ENCODE measurements at places on chromosomes 7 and 10.

DNA sequence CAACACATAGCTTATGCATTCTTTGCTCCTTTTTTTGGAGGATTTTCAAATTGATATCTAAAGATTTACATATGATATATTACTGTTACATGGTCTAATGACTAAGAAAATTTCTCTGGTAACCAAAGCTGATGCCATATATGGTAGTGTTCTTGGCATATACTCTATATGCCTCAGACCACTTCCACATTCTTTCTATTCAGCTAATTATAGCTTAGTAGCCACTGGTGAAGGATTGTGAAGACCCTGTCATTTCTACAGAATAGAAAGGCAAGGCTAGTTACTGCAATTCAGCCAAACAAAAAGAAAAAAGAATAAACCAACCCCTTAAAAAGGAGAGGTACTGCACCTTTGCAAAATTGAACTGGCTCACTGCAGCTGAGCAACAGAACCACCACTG, 3.7 kb downstream of the PURB start:
- DNase-seq: no peak

DNA sequence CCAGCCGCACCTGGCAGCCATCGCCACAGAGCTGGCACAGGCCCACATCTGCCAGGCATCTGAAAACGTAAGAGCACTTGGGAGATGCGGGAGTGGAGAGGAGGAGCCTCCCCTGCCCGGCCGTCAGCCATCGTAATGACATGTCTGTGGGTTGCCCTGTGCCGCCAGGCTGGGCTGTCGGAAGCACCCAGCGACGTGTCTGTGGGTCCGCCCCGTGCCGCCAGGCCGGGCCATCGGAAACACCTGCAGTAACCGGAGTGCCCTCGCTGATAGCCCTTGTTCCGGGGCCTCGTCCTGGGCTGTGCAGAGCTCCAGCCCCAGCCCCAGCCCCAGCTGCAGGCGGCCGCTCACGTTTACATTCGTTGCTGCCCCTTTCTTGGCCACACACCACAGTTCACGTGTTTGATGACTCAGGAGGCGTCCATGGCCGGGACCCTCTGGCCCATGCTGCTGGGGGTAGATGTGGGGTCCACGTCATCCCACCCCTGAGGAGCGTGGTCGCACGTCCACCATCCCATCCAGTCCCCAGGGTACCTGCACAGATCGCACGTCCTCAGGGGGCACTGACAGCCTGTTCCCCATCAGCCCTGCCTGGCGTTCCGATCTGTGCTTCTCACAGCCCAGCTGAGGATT, 30.0 kb upstream of the PRKAR1B start:
- DNase-seq: no peak

- DNase-seq: no peak
Observed at GRCh38 chr10:128572696-128573095, 446.5 kb upstream of the MKI67 start.

GRCh38 chr7:139913021-139913844, 84.2 kb downstream of the TBXAS1 start:
- no peak for DNase-seq

- no peak for DNase-seq
Observed at GRCh38 chr10:21047511-21047910, 150.4 kb upstream of the NEBL start.

DNA sequence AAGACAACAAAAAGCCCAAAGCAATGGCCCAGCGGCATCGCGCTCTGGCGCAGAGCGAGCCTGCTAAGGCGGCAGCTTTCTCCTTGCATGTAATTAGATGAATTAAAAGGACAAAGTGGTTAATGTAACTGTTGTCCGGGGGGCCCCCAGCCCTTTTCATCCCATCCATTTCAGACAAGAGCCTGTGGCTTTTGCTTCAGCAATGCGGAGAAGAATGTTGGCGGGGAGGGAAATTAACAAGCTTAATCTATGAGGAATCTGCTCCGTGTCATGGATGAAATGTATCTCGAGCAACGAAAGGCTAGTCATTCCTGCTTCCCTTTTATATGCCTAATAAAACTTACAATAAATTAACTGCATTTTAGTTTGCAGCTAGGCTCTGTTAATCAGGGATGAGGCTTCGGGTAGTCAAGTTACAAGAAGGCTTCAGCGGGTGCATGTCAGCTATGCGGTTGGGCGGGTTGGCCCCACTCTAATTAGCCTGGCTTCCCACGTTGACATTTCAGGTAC, 203.3 kb downstream of the BUB3 start:
- peak; percentile 94 for DNase-seq

GRCh38 chr7:31204071-31204470, 136.5 kb downstream of the NEUROD6 start:
- no peak for DNase-seq

DNA sequence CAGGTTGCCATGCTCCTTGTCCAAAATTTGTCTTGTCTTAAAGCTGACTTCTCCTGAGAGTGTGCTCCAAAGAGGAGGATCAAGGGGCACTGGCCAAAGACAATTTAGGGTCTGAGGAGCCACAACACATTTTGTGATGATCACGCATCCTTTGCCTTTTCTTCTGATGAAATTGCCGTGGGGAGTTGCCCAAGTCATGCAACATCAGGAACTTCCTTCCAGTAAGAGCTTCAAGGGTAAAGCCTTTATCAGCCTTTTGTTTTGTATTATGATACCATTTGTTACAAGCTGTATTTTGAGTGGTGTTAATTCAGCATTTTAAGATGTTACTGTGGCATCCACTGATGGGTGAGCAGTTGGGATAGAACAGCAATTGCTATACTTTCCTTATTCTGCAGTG, 131.2 kb upstream of the MKI67 start:
- DNase-seq: no peak

- no peak for DNase-seq
Observed at GRCh38 chr10:14727924-14728323, 46.8 kb downstream of the FAM107B start.

- peak; percentile 30 for DNase-seq
Observed at GRCh38 chr7:120164-120991, 72.0 kb upstream of the FAM20C start.

DNA sequence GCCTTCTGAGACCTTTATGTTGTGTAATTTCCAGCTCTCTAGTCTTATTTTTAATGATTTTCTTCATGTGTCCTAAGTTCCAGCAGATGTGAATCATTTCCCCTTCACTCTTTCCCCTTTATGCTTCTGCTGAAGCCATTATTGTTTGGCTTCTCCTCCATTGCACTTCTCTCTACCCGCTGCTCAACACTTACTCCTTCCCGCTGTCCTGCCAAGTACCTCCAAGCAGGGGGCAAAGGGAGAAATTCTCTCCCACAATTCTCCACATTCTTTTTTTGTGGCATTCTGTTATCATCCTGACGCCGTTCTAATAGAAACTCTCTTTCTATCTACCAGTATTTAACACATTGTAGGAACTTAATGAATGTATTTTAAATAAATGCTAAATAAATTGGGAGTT, 388.9 kb upstream of the TPK1 start:
- DNase-seq: no peak
